ENCODE measurements at places on chromosomes 12 and 14.
A peak's percentile ranks its signal among the peaks of the same experiment; 100 is the strongest.

- no peak for DNase-seq
Measured at GRCh38 chr12:64781280-64782190, 22.3 kb upstream of the GNS start.

GRCh38 chr12:20865873-20866272 is 55.4 kb downstream of the SLCO1B3 start:
- DNase-seq: no peak

- no peak for DNase-seq
Measured at GRCh38 chr12:102480406-102480805, at the start of gene IGF1. TSS of gene IGF1 (minus strand) at chr12:102480563. CDS start at chr12:102480381, 182 bp downstream.

DNA sequence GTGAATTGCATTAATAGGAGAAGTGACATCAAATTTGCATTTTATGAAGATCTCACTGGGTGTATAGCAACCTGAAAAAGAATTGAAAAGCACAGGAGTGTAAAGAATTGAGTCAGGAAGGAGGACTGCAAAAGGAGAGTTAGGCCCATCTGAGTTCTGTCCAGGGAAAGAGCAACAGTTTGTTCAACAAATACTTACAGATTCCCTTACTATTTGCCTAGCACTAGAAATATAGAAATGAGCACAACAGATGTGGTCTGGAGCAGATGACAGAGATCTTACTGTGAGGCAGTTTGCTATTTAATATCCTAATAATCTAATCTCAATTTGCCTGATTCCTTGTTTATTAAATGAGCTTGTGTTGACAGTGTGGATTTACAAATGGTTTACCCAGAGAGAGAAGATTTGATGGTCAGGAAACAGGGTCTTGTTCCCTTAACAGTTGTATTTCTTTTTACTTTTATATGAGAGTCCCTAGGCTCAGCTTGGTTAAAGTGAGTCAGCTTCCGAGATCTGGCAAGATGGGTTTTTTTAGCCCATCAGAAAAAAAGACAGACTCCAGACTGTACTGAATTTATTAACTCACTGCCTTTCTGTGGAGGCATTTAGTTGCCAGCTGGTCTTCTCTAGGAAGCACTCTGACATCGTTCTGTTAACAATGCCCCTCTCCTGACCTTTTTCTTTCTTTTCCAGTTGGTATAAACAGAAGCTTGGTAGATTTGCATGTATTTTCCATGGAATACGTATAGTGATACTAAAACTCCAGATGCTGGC is 229.7 kb downstream of the TTC6 start:
- no peak for DNase-seq

- DNase-seq: no peak
Measured at GRCh38 chr14:65174783-65175182, 72.5 kb upstream of the MAX start.

DNA sequence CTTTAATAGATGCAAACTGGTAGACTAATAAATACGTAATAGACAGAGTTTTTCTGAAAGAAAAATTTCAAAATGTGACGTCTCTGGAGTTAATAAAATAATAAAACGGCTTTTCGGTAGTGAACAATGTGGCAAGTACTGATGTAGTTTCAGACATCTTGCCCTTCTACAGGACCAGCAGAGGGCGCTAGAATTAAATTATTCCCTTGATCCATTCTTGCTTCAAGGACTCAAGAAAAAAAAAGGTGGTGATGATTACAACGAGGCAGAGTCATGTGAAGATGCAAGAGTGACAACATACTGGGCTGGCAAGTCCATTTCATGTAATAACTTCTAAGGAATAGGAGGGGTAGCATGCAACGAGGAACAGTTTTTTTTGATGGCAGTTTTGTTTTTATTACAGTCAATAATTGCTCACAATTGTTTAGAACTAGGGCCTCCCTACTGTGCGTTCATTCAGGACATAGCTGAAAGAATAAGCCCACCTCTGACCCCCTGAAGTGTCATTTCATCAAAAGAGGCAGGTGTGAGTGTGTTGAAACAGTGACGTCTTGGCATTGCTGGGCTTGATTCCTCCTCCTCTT is 101.0 kb upstream of the GZMB start:
- peak; percentile 25 for DNase-seq

DNA sequence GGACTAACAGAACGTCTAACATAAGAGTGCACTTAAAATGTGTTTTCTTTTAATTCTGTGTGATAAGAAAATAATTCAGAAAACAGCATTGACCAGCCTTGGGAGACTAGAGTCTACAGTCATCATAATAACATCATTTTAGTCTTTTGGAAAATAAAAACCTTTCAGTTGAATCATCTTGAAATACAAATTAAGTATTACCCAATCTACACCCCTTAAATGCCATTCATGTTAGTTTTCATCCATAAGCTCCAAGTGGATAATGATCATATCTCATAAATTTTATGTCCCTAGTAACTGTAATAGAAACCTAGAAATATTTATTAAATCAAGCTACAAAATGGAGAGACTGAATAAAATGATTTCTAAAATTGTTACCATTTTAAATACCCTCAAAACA is 32.4 kb downstream of the EPS8 start:
- peak; percentile 59 for DNase-seq

GRCh38 chr14:75860561-75861160 is 121.1 kb downstream of the TGFB3 start:
- no peak for DNase-seq

DNA sequence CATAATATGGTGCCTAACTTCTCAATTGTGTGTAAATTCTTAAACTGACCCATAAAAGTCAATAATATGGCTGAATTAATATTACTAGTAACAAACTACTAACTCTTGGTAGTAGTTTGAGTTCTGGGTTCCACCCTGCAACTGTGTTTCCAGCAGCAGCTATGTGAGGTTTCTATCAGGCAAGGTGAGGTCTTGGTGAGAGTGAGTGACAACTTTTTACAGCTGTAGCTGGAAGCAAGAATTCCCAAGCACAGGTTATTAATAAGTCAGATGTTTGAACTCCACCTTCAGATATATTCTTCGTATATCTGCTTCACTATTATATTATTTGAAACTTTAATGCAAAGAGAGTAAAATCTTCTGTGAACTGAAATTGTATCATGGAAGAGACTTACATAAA is 43.8 kb downstream of the MAP4K5 start:
- DNase-seq: no peak

- DNase-seq: no peak
Measured at GRCh38 chr12:41476499-41477439, 288.6 kb downstream of the PDZRN4 start.

DNA sequence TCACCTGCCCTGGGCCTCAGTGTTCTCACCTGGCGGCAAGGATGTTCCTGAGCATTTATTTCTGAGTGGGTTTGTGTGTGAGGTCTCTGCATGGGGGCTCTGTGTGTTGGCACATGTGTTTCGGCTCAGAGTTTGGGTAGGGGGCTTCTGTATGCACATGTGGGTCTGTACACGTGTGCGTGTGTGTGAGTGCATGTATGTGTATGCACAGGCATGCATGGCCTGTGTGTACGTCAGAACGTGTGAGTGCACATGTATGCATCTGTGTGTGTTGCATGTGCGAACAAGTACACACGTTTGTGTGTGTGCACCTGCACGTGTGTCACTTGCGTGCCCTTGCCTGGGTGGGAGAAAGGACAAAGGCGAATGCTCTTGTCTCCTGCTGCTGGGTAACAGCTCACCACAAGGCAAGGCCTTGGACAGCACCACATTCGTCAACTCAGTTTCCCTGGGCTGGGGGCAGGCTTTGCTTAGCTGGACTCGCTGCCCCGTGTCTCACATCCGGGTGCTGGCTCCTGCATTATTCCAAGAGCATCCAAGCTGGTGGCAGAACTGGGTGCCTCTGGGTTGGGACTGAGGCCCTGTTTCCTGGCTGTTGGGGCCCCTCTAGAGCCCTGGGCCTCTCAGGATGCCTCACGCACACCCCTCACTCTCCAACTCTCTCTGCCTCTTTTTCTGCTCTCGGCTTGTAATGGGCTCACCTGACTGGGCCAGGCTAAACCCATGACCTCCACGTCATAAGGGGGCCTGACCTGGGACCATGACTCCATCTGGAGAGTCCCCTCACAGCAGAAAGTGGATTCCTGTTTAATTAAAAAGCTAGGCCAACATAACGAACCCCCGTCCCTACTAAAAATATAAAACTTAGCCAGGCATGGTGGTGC is 153.6 kb upstream of the C14orf180 start:
- DNase-seq: no peak

GRCh38 chr12:26848156-26848825 is 15.3 kb upstream of the ITPR2 start:
- DNase-seq: no peak

DNA sequence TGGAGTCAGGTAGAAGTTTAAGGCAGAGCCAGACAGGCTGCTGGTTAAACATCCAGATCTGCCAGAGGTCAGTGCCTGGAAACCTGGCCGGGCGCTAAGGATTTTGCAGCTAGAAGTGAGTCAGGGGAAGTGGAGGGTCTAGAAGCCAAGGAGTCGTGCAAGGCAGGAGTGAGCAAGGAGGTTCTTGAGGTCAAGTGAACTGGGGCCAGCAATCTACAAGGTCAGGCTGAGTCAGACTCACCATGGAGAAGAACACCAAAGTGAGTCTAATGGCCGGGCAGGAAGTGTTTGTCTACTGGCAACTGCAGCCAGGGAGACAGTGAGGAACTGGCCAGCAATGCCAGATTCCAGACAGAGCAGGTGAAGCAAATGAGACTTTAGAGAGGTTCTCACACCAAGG is 628.2 kb downstream of the ETNK1 start:
- no peak for DNase-seq

DNA sequence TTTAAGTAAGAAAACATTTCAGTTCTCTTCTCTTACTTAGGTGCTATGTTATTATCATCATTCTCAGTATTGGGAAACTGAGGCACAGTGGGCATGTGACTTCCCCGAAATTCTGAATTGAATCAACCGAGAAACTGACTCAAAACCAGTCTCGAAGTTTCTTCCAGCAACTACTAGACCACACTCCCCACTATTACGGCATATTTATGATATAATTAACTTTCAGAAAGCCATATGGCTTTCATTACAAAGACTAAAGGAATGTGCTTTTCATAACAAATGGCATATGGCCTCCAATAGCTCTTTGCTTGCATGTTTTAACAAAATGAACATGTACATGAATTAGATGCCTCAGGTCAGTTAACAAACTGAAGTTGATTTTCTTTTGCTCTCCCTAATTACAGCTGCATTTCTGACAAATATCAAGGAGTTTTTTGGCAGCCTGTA is 182.9 kb upstream of the SLC38A2 start:
- DNase-seq: peak; percentile 84

GRCh38 chr12:113244047-113244460 is 22.8 kb downstream of the TPCN1 start:
- no peak for DNase-seq

DNA sequence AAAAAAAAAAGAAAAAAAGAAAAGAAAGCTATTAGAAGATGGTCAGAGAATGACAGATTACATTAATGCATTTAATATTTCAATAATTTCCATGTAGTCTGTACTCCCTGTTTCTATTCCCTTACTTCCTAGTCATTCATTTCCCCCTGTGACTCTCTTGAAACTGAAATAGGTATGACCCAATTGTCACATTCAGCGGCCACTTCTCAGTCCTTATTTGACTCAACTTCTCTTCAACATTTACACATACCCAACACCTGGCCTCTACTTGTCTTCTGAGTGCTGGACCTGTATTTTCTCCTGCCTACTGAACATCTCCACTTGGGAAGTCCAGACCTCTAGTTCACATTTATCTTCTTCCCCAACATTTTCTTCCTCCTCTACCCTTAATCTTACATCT is 7.2 kb downstream of the EEA1 start:
- DNase-seq: no peak

DNA sequence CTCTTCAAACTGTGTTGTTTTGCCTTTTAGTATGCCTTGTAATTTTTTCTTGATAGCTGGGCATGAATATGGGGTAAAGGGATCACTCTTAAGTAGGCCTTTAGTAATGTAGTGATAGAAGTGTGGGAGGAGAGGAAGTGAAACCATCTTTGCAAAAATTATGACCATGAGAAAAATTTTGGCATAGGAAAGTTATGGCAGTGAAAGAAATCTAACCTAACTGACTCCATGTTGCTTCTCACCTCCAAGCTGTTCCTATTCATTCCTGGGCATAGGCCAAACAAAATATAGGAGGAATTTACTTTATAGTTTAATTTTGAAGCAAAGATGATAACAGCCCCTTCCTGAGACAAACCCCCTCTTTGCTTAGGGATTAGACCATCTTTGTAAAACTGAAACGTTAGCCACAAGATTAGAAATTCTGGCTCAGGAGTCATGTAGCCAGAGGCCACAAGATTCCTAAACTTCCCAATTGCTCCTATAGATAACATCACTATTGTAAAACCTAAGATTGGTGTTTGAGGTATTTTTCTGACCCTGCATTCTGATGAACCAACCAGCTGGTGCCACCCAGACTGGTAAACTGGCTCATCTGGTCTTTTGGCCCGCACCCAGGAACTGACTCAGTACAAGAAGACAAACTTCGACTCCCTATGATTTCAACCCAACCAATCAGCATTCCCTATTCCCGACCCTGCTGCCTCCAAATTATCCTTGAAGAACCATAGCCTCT is 45.8 kb downstream of the CRADD start:
- DNase-seq: no peak

DNA sequence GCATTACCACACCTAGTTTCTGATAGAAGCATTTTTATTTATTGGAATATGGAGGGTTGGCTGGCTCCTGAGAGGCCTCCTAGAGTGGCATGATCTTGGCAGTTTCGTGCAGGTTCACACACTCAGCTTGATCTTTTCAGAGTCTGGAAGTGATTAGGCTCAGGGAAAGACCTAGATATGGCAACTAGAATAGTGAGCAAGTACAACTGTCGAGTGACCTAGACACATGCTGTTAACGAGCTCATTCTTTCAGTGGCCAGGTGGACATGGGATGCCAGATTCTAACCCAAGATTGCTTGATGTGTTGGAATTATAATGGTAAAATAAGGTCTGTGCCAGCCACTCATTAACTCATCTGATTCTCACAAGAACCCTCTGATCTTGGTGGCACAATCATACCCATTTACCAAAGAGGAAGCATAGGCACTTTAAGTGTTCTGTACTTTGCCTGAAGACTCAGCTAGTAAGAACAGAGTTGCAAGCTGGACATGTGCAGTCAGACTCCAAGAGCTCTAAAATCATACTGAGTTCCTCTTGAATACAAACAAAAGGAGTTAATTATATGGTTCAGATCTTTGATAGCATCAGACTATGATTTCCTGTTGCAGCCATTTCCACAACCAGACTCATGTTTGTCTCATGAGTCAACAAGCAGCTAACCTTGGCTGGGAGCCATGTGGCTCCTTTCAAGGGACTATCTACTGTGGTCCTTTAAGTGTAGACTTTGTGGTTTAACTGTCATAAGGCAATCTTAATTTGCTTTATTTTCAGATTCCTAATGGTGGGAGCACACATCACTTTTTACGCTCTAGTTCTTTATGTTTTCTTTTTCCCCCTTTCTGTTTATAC is 144.2 kb downstream of the PLEKHA5 start:
- DNase-seq: peak; percentile 97

DNA sequence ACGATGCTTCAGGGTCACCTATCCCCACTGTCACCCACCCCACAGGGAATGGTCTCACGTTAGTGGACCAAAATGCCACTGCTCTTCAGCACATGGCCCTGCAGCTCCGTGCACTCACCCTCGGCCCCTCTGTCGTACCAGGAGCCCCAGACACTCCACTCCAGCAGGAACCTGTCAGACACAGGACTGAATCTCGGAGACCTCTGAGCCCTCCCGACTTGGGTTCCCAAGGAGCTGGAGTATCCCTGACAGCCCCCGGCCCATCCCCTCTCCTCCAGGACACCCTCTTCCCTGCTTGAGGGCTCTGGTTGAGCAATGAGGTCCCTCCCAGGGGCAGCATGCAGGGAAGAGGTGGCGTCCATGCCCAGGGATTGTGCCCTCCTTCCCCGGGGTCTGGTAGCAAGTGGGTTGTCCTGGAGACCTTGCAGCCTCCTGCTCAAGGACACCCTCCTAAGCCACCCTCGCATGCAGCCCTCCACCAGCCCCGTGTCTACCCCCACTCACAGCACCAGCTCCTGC is 20.4 kb upstream of the LRTM2 start:
- DNase-seq: no peak
